ENCODE measurements at places on chromosomes 11 and 22.
A peak's percentile ranks its signal among the peaks of the same experiment; 100 is the strongest.

DNA sequence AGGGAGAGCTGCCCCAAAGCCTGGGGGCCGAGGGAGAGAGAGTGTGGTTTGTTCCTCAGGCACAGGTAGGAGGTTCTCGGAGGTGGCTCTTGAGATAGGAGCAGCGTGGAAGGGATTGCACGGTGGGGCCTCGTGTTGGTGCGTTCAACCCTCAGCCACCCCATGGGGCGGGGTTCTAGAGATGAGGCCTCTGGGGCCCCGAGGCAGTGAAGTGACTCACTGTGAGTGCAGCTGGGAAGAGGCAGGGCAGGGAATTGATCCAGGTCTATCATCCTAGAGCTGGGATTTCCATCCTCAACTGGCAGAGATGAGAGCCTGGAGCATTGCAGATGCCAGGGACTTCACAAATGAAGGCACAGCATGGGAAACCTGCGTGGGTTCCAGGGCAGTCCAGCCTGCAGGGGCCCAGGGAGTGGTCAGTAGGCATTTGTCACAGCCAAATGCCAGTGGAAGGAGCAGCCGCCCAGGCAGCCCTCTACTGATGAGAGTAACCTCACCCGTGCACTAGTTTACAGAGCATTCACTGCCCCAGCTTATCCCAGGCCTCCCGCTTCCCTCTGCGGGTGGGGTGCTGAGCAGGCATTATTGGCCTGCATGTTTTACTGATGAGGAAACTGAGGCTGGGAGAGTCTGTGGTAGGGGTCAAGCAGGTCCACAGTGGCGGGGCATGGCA is 5.1 kb upstream of the SMARCB1 start:
- DNase-seq: no peak

- DNase-seq: no peak
These were observed 143.4 kb downstream of the C11orf91 start for GRCh38 chr11:33557201-33557600.

GRCh38 chr11:118914178-118914918 is 11.4 kb downstream of the BCL9L start:
- DNase-seq: no peak

DNA sequence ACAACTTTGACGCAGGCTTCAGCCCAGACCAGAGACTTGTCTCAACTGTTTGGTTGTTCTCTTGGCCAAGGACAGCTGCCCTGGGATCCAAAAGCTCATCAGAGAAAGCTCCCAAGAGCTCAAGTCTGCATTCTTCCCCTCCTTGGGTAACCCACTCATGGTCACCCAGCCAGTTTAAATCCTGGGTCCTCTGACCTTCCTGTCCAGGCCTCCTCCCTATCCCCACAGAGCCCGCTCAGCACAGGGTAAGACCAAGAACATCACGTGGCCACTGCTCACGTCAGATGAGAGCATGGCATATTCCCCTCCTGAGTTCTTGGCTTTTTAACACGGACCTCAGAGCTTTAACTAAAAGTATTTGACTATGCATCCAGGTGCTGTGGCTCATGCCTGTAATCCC is 25.8 kb downstream of the TSKU start:
- DNase-seq: no peak

DNA sequence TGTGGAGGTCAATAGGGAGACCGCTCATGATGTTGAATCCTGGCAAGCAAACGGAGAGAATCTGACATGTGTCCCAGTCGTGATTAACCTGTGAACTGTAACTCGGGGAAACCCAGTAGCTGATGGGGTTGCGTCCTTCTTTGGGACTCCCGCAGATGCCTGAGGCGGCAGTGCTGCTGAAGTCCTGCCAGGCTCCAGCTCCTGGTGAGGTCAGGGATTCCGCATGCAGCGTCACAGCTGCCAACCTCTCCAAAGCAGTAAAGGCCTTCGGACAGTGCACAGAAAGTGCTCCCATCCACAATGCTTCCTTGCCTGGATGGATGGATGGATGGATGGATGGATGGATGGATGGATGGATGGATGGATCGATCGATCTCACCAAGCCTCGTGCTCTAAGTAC is 13.5 kb downstream of the KCNQ1 start:
- no peak for DNase-seq

DNA sequence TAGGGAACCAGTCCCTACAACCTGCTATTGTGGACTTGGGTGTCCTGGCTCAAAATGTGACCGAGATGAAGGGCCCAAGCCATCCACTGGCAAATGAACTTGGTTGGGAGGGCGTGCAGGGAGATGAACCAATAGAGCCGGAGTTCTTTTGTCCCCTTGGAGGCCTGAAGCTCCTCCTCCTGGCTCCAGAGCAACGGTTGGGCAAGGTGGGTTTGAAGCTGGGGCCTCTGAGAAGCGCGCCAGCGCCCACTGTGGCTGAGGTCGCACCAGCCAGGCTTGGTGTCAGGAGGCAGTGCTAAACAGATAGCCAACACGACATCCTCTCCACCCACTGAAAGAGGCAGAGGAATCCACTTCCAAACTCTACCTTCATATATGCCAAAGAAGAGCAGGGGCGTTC is 36.0 kb upstream of the PACSIN2 start:
- DNase-seq: no peak

DNA sequence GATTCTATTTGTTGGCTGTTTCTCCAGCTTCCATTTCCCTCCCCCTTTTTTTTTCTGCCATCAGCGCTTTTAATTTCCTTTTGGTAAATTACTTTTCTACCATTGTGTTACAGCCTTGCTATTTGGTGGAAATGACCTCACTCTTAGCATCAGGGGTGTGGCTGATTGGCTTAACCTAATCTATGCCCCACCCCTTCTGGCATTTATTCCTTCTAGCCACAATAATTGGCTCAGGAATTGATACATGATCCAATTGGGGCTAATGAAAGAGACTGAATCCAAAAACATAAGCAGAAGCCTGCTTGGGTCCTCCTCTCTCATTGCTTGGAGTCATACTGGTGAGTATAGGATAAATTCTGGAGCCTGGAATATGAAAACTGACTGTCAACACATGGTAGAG is 402.4 kb upstream of the LRRC4C start:
- DNase-seq: no peak

- no peak for DNase-seq
These were observed 27.4 kb upstream of the IRAG1 start for GRCh38 chr11:10720881-10721376.

GRCh38 chr11:85735876-85736460 is 50.0 kb upstream of the CCDC89 start:
- no peak for DNase-seq

DNA sequence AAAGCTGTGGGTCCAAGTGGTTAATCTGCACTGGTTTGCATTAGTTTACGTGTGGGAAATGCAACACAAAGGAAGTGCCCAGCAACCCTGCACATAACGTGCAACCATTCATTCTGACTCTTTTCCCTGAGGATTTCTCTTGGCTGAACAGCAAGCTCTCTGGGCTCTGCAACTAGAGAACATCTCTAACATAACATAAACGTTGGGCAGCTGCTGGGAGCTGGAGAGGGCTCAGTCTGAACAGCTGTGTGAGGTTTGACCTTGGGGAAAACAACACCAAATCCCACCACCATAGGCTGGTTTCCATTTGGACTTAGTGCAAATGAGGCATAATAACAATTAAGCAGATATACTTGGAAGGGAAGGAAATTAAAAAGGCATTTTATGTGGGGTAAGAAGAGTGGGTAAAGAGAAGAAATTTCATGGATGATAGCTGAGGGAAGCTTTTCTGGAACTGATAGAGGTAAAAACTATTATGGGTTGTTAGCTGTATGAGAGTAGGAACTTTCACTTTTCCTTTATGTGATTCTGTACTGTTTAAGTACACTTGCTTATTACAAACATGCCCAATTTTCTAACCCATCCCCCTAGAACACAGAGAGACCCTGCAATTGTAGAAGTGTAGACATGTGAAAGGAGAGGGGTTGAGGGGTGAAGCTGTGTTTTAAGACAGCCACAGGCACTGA is 76.2 kb downstream of the SNX19 start:
- DNase-seq: no peak

- DNase-seq: peak; percentile 62
These were observed 1.5 kb downstream of the CASTOR1 start for GRCh38 chr22:30287648-30288418.

DNA sequence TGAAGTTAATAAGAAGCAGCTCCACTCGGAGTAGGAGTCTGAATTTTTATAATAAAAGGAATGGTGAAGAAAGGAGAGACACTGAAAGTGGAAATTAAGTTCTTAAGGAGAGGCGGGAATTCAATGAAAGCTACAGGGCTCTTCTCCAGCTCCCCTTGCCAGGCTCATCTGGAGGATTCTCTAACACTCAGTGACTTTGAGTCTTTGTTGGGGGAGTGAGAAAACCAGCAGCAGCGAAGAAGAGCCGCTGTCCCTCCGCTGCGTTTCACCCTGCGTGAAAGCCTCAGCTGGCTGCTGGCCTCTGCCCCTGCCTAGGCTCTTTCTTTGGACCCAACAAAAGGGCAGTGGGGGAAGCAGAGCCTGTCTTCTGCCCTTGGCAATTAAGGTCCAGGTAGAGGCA is 113.0 kb downstream of the NTM start:
- DNase-seq: no peak

DNA sequence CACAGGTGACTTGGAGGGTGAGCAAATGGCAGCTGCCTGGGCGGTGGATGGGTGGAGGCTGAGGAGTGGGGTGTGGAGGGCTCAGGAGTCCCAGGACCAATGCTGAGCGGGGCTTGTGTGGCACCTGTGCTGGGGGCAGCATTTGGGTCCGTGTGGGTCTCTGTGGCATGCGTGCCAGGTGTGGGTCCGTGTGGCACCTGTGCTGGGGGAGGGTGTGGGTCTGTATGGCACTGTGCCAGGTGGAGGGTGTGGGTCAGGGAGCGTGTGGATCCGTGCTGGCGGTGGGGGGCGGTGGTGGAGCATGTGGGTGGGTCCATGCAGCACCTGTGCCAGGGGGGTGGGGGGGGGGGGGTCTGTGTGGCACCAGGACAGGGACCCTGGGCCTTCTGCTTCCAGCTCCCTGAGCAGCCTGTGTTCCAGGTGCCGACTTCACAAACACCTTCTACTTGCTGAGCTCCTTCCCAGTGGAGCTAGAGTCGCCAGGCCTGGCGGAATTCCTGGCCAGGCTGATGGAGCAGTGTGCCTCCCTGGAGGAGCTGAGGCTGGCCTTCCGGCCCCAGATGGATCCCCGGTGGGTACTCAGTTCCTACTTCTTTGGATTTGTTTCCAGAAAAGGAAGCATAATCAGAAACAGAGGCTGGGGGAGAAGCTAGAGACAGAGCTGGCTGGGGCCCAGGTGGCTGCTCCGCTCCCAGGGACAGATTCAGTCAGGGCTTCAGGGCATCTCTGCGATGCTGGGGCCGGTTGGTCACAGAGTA is 14.7 kb downstream of the SELENOO start:
- DNase-seq: no peak

- no peak for DNase-seq
These were observed 9.3 kb downstream of the CARD18 start for GRCh38 chr11:105130189-105130813.

GRCh38 chr11:117417342-117417741 is 89.7 kb downstream of the CEP164 start:
- no peak for DNase-seq

DNA sequence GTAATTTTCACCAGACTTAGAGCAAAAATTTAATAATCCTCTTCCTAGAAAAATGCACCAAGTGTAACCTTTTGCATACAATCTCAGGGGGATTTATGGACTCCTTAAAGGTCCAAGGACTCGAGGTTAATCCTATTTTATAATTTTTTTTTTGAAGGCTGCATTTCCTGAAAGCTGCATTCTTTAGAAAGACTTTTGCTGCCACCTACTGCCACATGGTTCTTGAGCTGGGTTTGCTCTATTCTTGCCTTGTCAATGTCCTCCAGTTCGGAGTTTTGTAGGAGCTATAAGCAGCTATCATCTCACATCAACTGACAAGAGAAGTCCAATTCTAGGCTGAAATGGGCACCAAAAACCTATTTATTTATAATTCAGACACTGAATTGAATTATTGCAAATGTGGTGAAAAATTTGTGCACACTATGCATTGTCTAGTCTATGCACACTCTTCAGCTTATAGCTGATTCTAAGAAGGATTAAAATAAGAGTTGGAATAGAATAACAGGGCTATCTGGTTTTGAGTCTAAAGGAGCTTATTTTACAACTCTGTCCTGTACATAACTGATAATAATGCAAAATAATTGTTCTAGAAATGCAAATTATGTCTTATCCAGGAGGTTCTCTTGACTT is 31.3 kb downstream of the TRAF6 start:
- DNase-seq: no peak

DNA sequence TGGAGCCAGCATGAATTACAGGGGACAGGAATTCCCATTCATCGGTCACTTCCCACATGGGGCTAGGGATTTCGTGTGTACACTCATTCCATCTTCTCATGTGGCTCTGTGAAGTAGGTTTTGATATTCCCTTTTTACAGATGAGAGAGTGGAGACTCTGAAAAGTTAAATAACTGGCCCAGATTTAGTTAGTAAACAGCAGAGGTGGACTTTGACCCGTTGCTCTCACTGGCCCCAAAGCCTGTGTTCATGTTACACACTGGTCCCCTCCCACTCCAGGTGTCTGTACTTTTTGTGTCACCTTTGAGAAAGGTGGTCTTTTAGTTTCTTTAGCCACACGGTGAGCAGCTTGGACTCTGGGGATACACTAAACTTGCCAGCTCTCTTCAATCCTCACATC is 108.5 kb downstream of the MICAL2 start:
- DNase-seq: no peak

- DNase-seq: no peak
These were observed 98.3 kb downstream of the PKNOX2 start for GRCh38 chr11:125262830-125263218.

- DNase-seq: peak; percentile 4
These were observed 59.2 kb upstream of the ATXN10 start for GRCh38 chr22:45612451-45612901.

- no peak for DNase-seq
These were observed 76.2 kb downstream of the SVIP start for GRCh38 chr11:22753416-22753815.

Data from activated CD8-positive, alpha-beta memory T cell treated with anti-CD3 and anti-CD28 coated beads for 48 hours (primary cell).